Neural progenitor cell (in vitro differentiated cells): ENCODE measurements at places on chromosomes 7 and 10.

GRCh38 chr10:69179089-69179742 lies 818 bp upstream of the SUPV3L1 start:
- DNase-seq, result peak; percentile 11

- no peak for DNase-seq
These were observed 133.3 kb downstream of the MPP7 start for GRCh38 chr10:28169525-28169924.

- DNase-seq, result no peak
These were observed 27.3 kb upstream of the WIPF3 start for GRCh38 chr7:29779017-29779416.

DNA sequence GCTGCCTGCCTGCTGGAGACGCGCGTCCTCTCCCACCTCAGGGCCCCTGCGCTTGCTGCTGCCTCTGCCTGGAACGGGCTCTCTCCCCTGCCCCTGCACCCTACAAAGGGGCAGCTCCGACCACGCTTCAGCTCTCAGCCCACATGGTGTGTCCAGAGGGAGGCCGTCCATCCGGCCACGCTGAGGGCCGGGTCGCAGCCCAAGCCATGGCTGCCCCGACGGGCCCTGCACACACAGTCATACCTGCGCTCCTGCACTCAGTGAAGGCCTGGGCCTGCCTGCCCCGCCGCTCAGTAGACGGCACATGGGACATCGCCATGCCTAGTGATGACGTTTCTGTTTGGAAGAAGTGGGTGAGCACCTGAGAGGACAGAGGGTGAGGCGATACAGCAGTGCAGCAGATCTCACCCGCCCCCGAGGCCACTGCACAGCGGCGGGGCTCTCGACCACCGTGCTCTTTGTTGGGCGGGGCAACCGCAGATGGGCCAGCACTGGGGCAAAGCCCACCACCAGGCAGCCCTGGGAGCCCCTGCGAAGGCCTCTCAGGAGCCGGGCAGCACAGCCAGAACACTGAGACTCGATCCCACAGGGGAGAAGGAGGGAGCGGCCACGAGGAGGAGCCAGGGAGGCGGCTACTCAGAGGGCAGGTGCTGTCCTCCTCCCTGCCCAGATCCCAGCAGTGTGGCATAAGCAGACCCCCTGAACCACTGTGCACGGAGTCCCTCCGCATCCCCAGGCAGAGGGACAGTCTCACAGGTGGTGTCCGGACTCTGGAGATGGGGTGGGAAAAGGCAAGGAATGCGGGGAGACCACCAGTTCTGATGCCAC lies 129.5 kb downstream of the MAD1L1 start:
- no peak for DNase-seq

DNA sequence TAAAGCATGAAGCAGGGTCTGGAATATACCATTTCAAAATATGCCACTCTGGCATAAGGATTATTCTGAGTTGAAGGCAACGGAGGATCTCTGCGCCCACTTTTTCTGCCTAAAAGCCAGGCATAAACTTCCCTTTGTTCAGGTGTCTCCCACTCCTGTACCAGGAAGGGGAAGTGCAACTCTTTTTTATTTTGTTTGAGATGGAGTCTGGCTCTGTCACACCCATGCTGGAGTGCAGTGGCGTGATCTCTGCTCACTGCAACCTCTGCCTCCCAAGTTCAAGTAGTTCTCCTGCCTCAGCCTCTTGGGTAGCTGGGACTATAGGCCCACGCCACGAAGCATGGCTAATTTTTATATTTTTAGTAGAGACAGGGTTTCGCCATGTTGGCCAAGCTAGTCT lies 18.2 kb downstream of the SVIL start:
- DNase-seq, result no peak

GRCh38 chr7:103854611-103855010 lies 134.8 kb downstream of the RELN start:
- no peak for DNase-seq

- DNase-seq, result peak; percentile 41
These were observed 118.1 kb downstream of the ZNF365 start for GRCh38 chr10:62492012-62492869.

DNA sequence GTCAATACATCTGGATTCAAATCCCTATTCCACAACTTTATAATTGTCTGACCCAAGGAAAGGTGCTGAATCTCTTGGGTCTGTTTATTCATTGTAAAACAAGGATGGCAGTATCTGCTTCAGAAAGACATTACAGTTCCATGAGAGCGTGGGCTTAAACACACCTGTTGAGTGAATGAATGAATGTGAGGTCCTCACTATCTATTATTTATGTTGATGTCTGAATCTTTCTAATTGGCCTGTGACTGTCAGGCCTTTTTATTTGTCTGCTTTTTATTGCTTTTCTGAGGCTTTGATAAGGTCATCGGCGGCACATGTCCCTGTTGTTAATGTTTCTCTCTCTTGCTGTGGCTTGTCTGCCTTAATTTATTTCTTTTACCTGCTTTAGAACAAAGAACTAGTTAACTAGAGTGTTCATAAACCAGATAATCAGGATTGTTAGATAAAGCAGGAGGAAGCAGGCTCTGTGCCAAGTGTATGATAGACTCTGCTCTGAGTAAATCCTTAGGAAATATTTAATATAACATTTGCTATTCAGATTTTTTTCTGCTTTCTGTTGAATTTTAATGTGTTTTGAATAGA lies 42.3 kb upstream of the CYCS start:
- DNase-seq, result no peak

DNA sequence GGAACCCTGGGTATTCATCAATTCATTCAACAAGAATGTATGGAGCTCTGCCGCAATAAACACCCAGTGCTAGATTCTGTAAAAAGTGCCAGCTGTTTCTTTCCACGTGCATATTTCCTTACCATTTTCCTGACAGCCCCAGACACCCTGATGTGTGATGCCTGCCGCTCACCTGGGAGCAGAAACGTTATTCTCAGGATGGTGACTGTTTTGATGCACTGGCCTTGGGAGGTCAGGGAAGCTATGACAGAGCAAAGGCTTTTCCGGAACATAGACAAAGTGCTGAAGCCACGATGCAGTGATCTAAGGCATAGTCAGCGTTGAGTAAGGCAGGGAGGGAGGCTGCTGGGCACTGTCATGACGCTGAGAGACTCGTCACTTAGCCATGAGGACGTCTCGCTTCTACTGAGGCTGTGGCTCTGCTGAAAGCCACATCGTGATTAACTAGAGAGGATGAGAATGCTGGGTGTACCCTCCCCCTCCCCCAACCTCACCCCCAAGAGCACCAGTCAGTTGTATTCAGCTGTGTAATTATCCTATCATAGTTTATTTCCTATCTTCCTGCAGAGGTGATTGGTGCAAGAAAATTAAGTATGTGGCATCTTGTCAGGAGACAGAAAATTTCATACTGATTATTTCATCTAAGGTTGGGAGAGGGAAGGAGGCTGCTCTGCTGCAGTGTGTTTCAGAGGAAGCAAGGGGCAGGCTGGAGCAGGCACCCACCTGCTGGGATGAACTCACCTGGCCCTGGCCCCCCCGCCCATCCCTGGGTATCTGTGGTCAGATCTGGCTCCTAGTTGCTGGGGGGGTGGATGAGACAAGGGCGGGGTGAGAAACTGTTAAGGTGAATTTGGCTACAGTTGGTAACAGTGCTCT lies 48.8 kb upstream of the SMNDC1 start:
- DNase-seq, result peak; percentile 31

GRCh38 chr10:124544711-124545110 lies 83.1 kb downstream of the LHPP start:
- no peak for DNase-seq

- no peak for DNase-seq
These were observed 54.1 kb upstream of the ANTXRL start for GRCh38 chr10:46232666-46233065.

GRCh38 chr7:131859147-131859821 lies 302.9 kb upstream of the PODXL start:
- DNase-seq, result peak; percentile 75

DNA sequence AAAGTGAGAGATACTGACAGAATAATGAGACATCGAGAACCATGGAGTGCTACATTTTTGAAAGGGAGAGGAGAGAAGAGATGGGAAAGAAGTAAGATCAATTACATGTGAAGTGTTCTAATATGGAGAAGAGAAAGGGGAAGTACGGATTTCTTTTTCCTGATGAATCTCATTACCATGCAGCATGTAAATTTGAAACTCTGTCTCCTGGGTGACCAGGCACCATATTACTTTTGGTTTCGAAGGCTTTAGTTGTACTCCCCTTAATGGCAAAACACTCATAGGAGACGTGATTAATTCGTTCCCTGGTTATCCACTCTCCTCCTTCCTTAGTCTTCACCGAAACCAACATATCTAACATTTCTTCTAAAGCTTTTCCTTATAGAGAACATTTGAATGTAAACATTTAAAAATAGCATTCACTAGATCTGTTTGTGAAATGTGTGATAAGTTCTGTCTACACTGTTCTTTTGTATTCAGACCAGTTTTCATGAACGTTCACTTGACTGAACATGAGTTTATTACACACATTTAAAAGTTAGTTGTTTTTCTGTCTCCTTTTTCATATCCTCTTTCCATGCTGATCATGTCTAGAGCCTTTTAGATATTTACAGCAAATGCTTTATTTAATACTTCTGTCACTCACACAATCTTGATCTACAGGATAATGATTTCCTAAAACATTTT lies 80.2 kb upstream of the MSRB2 start:
- no peak for DNase-seq

DNA sequence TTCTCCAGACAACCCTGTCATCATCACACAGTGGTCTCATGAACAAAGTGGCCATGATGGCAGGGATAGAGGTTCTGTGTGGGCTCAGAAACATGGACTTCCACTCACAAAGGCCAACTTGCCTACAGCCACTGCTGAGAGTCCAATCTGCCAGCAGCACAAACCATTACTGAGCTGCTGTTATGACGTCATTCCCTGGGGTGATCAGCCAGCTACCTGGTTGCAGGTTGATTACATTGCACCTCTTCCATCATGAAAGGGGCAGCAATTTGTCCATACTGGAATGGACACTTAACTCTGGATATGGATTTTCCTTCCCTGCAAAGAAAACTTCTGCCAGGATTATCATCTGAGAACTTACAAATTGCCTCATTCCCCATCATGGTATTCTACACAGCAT lies 1275.9 kb downstream of the TYW1 start:
- DNase-seq, result no peak

DNA sequence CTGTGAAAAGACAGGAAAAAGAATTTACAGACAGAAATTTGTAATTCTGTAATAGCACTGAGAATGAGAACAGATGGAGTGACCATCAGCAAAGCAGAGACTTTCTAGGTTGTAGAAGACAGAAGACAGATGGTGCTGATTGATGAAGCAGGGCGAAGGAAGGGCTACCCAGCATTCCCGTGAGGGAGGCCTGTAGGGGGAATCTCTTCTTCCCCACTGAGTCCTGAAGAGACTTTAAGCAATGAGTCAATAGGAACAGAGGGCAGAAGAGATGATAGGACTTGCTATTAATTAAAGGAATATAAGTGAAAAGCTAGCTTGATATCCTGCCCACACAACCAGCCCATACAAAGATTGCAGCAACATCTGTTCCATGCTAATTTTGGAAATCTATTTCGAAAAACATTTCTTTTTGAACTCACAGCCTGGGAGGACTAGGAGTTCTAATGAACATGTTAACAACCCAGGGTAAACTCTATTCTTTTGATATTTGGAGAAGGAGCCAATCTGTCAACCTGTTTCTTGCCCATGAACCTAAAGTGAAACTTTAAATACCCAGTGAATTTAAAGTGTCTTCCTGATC lies 44.1 kb downstream of the RALA start:
- no peak for DNase-seq

GRCh38 chr7:79403879-79404278 lies 49.6 kb downstream of the MAGI2 start:
- no peak for DNase-seq
